ENCODE measurements at places on chromosomes 4 and X. TPM values are rescaled to one million over a fixed set of nuclear protein-coding genes. Genes with fewer than 3 reads are reported as not detected.

- DNase-seq: no peak
These were observed 128.3 kb upstream of the PITX2 start for GRCh38 chr4:110751183-110751582.

- DNase-seq: no peak
These were observed 495.7 kb downstream of the RAPGEF2 start for GRCh38 chr4:159598602-159599001.

- no peak for DNase-seq
These were observed 81.9 kb upstream of the HPGD start for GRCh38 chr4:174604198-174604597.

DNA sequence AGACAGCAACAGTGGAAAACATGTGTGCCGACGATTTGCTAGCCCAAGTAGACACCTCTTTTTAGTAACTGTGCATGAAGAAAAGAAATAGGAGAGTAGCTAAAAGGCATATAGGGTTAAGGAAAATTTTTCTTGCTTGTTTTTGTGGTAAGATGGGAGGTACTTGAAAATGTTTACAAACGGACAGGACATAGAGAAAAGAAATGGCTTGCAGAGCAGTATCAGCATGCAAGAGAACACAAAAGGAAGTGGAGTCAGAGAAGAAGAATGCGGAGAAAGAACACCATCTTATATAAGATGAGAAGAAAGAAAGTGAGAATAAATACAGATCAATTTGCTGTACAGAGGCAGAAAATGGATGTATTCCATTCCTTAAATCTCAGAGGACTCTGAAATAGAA lies 263.7 kb upstream of the ETNPPL start:
- DNase-seq: no peak

- DNase-seq: no peak
These were observed 399.0 kb downstream of the NKX6-1 start for GRCh38 chr4:84100071-84100470.

DNA sequence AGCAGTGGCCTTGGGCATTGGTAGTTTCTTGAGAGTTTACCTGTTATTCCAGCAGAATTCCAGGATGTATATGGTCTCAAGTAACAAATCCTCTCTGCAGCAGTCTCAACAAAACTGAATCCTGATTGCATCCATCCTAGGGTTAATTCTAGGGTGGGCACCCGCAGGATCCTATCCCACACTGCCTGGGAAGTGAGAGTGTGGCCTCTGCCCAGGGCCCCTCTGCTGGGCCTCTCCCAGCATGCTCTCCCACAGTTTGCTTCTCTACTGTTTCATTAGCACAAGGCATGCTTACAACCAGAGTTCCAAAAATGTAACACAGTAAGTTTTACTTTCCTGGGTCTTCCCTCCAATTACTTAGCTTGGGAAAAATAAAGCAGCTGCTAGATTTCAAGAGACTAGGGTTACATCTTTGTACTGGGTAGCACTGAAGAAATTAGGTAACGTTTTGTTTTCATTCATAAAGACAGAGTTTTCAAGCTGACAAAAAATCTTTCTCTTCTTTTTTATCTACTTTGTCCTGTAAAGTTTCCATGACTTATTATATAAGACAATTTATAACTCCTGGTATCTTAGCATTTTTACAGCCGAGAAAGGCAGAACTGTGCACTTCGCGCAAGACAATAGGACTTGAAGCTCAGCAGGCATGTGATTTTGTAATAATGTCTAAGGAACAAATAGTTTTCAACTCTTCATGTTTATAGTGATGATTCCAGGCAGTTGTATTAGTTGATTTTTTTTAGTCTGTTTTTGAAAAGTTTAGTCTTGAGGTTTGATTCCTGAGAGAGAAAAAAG lies 131.2 kb upstream of the PCDH18 start:
- no peak for DNase-seq

DNA sequence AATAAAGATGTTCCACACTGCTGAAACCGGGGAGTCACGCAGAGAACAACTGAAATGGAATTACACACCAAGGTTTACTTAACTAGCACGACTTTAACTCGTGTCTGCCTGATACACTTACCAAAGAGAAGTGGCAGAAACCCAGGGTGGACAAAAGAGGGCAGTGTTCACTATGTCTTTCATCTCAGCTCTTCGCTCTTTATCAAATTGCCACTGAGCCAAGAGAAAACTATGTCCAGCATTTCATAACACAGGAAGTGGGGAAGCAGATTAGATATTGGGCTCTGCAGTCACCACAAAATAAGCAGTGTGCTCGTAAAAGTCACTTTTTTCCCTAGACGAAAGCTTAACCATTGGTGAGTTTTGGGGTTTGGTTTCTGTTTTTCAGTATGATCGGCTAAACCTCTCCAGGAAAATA lies 155.7 kb downstream of the CHIC2 start:
- DNase-seq: no peak

DNA sequence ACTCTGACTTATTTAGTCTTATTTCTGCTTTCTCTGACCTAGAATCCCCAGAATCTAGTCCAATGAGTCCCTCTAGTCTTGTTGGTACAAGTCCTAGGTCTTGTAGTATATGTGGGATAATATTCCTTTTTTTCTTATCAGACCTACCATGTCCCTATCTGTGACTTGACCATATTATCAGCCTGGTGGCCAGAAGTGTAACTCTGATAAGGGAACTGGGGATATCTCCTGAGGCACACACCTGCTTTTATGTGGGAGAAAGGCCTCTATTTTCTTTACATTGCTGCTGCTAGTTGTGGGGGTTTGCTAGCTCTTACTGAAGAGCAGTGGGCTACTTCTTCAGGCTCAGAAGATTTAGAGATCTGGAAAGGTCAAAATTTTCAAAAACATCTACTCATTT lies 38.6 kb downstream of the CFAP299 start:
- no peak for DNase-seq

GRCh38 chr4:173449380-173449717 lies 50.4 kb upstream of the SCRG1 start:
- no peak for DNase-seq

DNA sequence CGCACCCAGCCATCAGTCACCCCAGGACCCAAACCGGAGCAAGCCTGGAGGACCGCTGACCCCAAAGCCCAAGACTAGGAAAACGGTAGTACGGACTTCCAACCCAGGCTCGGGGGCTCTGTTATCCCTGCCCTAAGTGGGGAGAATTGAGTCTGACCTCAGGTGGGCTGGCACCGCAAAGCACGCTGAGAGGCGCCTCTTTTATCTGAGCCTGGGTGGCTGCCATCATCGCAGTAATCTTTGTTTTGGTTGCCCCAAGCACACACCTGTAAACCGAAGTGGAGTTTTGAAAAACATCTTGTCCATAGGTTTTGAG lies 894 bp upstream of the SH3RF1 start:
- no peak for DNase-seq

DNA sequence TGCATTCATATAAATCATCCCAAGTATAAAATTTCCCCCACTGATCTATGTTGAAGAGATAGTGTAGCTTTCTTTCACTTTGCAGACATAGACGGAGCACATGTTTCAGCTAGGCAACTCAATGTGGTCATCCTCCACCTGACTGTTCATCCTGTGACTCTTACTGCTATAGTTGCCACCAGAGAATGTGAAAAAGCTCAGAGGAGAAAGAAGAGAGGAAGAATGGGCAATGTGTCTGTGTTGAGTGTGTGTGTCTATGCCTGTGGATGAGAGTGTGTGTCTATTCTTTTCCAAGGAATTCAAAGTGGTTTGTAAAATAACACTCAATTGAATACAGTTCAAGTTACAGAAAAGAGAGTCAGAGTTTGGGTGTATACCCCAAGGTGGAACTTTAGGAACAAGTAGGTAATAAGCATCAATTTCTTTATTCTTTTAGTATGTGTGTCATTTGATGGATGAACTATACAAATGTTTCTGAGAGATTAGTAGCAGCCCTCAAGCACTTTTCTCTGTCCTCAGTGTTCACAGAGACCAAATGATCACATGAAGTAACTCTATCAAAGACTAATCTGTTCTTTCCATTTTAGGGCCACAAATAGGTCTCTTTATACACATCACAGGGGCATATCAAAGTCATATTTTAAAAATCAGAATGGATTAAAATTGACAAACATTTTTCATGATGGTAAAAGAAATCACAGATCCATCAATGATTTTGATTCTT lies 2.3 kb downstream of the SNCA start:
- DNase-seq: no peak

- no peak for DNase-seq
These were observed 771.3 kb downstream of the RAB28 start for GRCh38 chr4:12712648-12713339.

DNA sequence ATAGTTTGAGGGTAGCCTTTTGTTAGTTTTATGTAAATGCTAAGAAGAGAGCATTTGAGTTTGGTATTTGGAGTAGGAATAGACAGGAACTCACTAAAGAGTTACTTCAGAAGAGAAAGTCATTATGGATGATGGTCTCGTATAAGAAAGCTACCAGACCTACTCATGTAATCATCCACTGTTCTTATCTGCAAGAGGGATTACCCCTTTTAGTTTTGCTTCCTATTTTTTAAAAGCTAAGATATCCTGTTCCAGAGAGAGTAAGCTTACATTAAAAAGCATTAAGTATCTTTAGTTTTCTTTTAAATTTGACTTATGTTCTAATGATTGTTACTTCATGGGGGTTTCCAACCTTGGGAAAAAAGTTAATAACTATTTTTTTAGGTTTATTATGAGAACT lies 12.5 kb upstream of the ART3 start:
- DNase-seq: no peak

DNA sequence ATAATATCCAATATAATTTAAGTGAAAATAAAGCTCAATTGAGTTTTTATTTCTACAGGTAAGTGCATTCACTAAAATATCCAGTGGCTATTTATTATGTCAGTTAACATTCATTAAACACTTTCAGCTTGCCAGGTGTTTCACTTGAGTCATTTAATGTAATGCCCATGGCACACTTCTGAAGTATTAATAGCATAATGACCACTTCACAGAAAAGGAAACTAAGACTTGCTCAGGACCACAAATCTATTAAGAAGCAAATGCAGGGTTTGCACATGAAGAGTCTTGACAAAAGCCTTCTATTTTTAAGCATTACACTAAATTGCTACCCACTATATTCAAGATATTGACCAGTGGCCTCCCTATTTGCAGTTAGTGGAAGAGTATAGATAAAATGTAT lies 612.7 kb downstream of the KCTD8 start:
- DNase-seq: no peak

DNA sequence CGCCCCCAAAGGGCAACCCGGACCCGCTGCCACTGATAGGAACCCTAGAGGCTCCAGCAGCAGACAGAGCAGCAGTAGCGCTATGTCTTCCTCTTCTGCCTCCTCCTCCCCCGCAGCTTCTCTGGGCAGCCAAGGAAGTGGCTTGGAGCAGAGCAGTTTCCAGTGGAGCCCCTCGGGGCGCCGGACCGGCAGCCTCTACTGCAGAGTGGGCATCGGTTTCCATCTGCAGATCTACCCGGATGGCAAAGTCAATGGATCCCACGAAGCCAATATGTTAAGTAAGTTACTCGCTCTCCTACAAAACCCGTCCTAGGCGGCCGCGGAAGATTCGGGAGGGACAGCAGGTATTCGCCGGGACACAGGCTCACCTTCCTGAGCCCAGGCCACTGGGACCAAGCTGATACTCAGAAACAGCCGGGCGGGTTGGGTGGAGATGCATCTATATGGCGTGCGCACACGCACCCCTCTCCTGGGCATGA lies 477 bp downstream of the FGF5 start:
- DNase-seq: peak; percentile 68

DNA sequence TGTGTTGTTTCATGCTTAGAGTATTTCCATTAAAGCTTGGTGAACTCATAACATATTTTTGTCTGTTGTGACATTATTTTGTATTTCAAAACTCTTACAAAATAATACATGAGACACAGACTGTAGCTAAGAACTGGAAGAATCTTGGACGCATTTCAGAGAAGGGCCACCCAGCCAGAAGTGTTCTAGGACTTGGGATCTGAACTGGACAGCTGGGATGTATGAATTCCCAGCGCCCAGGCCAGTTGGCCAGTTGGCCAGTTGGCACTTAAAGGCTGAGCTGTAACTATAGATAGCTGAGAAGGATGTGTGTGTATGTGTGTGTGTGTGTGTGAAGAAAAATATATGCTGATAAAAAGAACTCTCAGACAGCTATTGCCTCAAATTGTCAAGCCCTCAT lies 193.4 kb upstream of the GPR101 start:
- DNase-seq: no peak

DNA sequence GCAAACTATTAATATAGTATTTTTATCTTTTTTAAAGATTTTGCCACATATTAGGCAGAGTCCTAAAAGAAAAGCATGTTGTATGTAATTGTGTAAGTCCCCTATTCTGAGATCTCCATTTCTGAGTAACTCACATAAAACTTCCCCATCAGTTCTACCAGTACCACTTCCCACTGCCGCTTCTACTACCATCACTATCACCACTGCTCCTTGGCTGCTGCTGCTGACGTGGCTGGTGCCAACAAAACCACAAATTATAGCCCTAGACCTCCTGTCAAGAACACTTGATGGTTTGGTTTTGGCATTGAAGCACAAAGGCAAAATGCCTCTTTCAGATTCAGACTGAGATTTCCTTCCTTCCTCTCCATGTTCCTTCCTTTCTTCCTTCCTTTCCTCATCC lies 106.4 kb downstream of the MMRN1 start:
- DNase-seq: no peak

DNA sequence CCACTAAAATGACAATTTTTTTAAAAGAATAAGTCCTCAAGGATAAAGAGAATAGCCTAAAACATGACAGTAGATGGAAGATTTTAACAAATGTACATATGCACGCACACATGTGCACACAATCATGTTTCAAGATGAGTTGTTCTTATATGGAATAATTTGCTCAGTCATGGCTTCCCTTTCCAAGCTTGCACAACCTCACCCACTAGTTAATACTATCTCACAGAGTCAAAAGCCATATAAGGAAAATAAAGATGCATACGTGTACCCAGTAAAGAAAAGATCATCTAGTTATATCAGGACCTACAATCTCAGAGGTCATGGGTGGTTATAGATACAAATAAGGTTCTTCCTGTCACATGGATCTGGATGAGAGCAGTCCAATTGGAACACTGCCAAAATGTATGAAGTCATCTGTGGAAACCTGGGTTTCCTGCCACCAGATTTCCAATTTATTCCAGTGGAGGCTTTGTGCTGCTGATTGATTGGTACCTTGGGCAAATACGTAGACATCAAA lies 56.1 kb downstream of the FAM13A start:
- DNase-seq: no peak

- DNase-seq: no peak
These were observed 299.5 kb downstream of the MAPK10 start for GRCh38 chr4:86060341-86060740.

The GAGE1 gene
- not detected for total RNA-seq

The FATE1 gene
- total RNA-seq: not detected

The CXCL6 gene
- 0.85 TPM for total RNA-seq

The HHIP gene
- total RNA-seq: 2.7 TPM

The XAGE1B gene
- total RNA-seq: not detected

The CDS1 gene
- total RNA-seq: 7.5 TPM

The CT45A2 gene
- not detected for total RNA-seq

The ADH7 gene
- not detected for total RNA-seq

The HSD17B13 gene
- not detected for total RNA-seq

All from H9 (cell line).